Renal cortex interstitium (tissue), 15 donors: ENCODE measurements at places on chromosomes 7 and 10.

GRCh38 chr7:27914409-27914808 is 174.4 kb downstream of the TAX1BP1 start:
- DNase-seq = no peak

GRCh38 chr7:55977831-55978230 is 13.4 kb downstream of the NIPSNAP2 start:
- no peak for DNase-seq

GRCh38 chr10:81548160-81548559 is 326.8 kb upstream of the NRG3 start:
- DNase-seq = no peak

DNA sequence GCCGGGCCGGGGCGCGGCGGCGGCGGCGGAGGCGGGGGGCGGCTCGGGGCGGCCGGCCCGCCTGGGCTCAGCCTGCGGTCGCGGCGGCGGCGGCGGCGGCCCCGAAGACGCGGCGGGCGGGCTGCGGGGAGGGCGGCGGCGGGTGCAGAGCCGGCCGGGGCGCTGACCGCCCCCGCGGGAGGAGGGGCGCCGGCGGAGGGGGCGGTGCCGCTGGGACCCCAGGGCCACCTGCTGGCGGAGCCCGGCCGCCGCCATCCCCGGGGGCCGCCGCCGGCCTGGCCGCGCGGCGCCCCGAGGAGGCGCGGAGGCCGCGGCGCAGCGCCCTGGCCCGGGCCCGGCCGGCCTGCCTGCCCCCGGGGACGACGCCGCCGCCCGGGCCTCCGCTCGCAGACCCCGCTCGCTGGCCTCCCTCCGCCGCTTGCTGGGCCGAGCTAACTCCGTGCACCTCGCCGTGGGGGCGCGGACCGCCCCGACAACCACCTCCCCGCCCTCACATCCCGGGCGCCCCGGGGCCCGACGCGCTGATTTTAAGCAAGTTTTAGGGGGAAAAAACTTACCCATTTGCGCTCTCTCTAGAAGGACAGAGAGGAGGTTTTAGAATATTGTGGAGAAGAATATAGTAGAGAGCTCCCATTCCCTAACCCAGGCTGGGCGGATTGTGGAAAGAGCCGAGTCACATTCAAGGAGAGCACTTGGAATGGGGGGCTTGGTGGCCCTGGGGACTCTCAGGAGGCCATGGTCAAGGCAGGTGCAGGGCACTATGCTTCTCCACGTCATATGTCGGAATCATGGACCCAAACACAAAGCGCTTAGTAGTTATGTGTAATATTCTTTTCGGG is at the start of gene BEND7:
BEND7 (minus strand) TSS at position 140 of the 839 bp plus-strand sequence. CDS start 481 bp downstream, outside the sequence.
- no peak for DNase-seq

DNA sequence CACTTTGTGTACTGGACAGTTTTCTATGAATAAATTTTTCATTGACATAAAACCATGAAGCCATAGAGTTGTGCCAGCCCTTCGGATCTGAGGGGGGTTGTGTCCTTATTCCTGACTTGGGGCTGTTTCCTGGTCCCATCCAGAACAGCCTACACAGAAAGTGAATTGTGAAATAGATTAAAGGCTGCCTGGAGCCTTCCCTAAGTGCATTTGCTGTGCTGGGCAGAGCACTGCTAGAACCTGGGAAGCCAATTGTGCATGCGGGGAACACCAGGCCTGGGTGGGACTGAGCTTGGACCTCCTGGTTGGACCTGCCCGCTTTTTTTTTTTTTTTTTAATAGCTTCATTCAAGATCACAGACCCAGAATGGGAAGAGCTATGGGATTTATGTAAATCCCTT is 238.9 kb downstream of the ARHGAP21 start:
- DNase-seq = no peak
